ENCODE measurements at places on chromosomes 1 and 21.
A peak's percentile ranks its signal among the peaks of the same experiment; 100 is the strongest.

DNA sequence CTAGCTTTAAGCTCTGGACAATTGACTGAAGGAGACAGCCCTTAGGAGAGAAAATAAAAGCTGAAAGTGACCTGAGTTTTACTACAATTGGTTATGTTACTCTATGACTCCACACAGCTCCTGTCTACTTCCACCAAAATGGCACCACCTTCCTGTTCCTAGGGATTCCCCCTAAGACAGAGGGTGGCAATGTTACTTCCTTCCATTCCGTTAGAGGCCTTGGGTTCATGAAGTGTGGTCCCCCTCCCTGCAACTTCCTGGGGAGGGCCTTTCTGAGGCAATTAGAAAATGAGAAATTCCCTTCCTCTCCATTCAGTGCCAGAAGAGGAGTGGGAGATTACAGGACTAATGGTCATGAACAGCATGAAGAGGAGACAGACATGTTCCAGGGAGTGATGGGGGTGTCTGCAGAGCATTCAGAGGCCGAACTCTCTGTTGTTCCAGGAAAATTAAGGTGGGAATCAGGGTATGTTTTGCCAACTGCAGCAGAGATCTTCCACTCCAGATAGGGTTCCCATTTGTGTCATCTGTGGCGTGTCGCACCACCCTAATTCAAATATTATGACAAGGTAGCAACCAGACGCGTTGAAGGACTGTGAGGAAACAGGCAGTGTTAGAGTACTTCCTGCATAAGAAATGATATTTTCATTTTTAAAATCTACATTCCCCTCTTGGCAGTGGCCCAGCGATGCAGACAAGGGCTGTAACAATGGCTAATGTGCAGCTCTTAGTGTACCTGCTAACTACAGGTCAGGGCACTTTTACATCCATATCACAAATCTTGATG is 53.1 kb upstream of the TRIM67 start:
- DNase-seq, result no peak

GRCh38 chr1:50667710-50668356 is 244.6 kb upstream of the DMRTA2 start:
- no peak for DNase-seq

- DNase-seq, result no peak
Observed at GRCh38 chr1:66231217-66231616, 302.7 kb upstream of the SGIP1 start.

DNA sequence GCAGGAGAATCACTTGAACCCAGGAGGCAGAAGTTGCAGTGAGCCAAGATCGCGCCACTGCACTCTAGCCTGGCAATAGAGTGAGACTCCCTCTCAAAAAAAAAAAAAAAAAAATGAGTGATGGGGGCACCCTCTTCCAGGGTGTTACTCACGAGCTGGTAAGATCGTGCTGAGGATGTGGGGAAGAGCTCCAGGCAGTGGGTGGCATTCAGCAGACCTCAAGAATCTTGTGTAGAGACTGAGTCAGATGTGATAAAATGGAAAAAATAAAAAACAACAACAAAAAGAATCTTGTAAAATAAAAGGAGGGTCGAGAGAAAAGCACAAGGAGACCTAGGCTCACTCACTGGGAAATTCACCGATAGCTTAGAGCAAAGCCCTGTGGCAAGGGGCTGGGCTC is 38.5 kb downstream of the EPHA2 start:
- no peak for DNase-seq

DNA sequence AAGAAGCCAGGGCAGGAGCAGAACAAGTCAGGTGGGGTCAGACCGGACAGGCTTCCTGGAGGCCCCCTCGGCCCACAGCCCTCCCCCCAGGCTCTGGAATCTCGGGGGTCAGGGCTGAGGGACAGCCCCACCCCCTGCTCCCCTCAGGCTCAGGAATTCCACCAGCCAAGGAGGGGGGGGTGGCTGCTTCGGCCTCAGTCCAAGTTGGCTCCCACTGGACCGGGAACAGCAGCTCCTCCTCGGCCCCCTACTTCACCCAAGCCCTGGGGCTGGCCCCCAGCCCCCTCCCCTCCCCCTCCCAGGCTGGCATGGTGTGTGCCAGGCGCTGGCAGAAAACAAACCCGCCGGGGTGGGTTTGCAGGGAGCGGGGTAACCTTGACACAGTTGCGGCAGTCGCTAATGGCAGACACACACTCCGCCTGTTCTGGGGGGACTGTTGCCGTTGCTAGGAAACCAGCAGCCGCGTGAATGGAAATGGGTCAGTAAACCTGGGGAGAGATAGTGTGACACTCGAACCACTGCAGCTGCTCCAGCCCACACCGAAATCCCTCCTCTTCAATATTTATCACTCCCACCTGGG is 32.4 kb downstream of the AHDC1 start:
- DNase-seq, result no peak

DNA sequence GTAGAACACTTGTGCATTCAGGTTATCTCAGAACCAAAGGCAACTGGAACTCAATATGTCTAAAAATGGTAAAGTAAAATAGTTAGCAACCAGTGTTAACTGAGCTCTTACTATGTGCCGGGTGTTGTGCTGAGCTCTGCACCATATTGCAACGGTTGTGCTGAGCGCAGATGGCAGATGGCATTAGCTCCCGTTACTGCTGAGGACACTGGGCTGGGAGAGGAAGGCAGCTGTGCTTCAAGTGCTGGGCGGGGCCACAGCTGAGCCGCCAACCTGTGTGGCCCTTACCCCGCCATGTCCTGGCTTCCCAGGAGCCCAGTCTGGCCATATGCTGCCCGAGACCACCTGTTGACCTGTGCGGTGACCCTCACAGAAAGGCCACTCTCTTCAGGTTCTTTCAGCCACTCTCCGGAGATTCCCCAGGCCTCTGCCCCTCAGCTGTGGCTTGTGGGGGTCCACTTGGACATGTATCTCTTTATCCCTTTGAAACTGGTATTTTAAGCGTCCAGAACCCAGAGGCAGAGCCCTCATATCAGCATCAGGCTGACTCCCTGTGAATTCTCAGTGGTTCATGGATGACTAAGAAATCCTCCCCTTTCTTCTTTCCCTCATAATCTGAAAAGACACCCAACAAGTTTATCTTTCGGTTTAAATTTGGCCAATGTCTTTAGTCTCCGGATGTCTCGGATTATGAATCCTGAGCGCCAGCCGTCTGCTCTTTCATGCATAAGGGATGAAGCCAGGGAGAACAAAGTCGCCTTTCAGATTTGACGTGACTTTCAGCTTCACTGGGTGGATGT is 26.4 kb downstream of the LDLRAP1 start:
- no peak for DNase-seq

- no peak for DNase-seq
Observed at GRCh38 chr1:221766210-221766609, 24.3 kb upstream of the DUSP10 start.

- DNase-seq, result no peak
Observed at GRCh38 chr1:33758698-33759097, 105.2 kb upstream of the HMGB4 start.

- DNase-seq, result no peak
Observed at GRCh38 chr1:46725736-46726108, 6.8 kb upstream of the EFCAB14 start.

GRCh38 chr1:205590777-205591513 is 40.9 kb downstream of the ELK4 start:
- DNase-seq, result no peak

GRCh38 chr21:41931041-41931451 is 22.8 kb downstream of the C2CD2 start:
- no peak for DNase-seq

DNA sequence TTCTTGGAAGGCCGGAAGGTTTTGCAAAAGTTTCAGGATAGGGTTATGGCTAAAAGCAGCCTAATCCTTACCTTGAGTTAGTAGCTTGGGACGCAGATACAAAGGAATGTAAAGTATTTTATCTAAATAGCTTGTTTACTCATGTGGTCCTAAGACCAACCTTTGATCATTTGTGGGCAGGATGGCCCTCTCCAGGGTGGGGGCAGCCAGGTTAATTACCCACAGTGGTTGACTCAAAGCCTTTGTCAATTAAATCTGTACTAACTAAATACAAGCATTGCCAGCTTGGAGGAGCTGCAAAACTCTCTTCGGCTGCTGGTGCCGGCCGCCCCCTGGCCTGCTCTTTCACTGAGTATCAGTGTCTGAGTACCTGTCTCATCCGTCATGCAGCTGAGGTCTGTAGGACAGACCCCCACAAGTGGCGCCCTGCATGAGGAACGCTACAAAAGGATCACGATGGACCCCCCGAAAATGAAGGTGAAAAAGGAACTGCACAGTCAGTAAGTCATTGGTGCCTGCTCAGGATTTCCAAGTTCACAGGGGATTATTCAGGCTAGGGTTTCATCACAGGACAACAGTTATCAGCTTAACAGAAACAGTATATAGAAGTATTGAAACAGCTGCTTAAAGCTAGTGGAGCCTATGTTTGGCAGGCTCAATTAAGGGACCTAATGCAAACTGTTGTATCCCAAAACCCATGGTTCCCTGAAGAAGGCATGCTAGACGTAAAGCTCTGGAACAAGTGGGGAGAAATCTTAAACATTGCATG is 212.5 kb upstream of the MAP1LC3C start:
- DNase-seq, result no peak

- no peak for DNase-seq
Observed at GRCh38 chr1:60914982-60915381, 167.4 kb upstream of the NFIA start.

DNA sequence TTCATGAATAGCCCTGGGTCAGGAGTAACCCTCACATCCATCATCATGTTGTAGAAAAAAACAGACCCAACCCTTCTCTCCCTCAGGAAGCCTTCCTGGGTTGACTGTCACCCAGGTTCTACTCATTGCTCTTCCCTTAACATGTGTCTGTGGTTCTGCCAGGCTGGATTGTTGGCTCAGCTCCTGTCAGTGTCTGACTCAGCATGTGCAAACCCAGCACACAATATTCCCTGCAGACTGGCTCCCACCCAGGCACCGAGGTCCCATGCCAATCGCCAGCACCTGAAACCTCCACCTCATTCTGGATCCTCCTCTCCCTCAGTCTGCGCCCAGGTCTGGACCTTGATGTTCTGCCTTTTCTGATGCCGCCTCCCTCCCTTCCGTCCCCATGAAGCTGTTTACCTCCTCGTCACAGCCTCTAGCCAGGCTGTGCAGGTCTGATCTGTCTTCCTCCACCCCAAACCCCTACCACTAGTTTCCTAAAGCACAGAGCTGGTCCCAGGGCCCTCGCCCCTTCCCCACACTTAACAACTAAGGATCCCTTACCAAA is 4.3 kb upstream of the S100A8 start:
- DNase-seq, result no peak

DNA sequence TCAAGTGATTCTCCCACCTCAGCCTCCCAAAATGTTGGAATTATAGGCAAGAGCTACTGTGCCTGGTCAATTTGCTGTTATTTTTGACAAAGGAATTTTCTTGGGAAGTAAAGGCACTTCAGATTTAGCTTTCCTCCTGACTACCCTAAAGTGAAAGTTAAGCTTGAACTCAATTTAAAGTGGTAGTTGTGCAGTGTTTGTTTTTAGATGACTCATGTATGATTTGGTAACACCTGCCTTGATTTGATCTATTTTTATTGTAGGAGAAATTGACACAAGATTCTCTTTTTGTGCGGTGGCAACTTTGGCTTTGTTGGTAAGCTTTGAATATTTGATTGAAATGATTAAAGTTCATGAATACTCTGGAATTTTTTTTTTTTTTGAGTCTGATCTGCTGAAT is 5.0 kb downstream of the RABGGTB start:
- no peak for DNase-seq

DNA sequence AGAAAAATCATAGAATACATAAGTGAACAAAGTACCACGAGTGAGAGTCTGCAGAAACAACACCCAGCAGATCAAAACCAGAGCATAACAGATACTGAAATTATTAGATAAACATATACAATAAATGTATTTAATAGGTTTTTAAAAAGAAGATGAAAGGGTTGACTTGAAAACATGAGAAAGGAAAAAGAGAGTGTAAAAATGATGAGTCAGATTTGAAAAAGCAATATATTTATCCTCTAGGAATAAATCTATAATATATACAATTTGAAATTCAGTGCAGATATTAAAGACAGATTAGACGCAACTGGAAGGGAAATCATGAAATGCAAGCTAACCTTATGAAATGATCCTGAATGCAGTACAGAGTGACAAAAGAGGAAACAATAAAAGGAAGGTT is 170.2 kb upstream of the RUNX1 start:
- no peak for DNase-seq

DNA sequence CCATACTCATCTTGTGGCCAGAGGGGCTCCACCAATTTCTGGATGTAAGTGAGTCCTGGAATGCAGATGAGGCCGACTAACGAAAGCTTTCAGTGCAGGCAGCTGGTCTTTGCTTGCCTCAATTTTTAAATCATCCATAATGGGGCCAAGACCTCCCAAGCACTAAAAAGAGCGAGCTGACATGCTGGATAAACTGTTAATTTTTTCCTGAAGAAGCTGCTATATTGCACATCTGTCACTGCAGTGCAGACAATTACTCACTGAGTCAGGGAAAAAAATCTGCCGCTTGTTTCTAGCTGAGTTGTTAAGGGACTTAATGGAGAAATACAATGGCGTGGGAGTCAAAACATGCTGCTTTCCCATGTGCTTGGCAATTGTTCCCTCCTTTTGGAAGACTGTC is 205.5 kb downstream of the GPATCH2 start:
- no peak for DNase-seq

GRCh38 chr1:209819058-209819457 is 8.7 kb upstream of the UTP25 start:
- no peak for DNase-seq

GRCh38 chr1:9421533-9421873 is 117.8 kb upstream of the SLC25A33 start:
- DNase-seq, result no peak

GRCh38 chr1:242847390-242847993 is 323.0 kb upstream of the PLD5 start:
- no peak for DNase-seq

DNA sequence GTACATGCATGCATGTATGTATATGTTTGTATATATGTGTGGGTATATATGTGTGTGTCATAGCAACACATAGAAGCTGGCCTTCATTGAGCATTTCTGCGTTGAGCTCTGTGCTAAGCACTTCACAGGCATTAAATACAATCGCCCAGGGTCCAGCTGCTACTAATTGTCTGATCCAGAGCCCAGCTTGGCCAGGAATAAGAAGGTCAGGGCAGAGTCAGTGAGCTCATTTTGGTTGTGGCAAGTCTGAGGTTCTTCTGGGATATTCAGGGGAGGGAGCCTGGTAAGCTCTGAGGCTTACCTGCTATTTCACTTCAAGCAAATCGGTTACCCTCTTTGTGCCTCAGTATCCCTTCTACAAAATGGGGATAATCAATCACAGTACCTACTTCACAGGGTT is 59.6 kb downstream of the FOXO6 start:
- no peak for DNase-seq

GRCh38 chr1:165369255-165369848 is 12.8 kb upstream of the LMX1A start:
- DNase-seq, result peak; percentile 44

GRCh38 chr1:200707116-200707515 is 31.6 kb upstream of the CAMSAP2 start:
- DNase-seq, result no peak

- DNase-seq, result peak; percentile 48
Observed at GRCh38 chr1:204513117-204513716, 3.0 kb upstream of the MDM4 start.

GRCh38 chr1:23273450-23274133 is 56.3 kb upstream of the HTR1D start:
- no peak for DNase-seq
